ENCODE measurements at places on chromosomes 6 and 20. TPM values are rescaled to one million over a fixed set of nuclear protein-coding genes. Genes with fewer than 3 reads are reported as not detected.

SLC22A1 gene
- total RNA-seq = not detected

KIAA1755 gene
- not detected for total RNA-seq

ADGRB3 gene
- total RNA-seq = not detected

CAPN11 gene
- 0.32 TPM for total RNA-seq

TFAP2C gene
- not detected for total RNA-seq

PROKR2 gene
- total RNA-seq = not detected

Data from activated naive CD4-positive, alpha-beta T cell treated with anti-CD3 and anti-CD28 coated beads, Interleukin-2, amount 50 U/mL, for 72 hours (primary cell).